ENCODE measurements at places on chromosomes 13 and 19. TPM values are rescaled to one million over a fixed set of nuclear protein-coding genes. Genes with fewer than 3 reads are reported as not detected.

DNA sequence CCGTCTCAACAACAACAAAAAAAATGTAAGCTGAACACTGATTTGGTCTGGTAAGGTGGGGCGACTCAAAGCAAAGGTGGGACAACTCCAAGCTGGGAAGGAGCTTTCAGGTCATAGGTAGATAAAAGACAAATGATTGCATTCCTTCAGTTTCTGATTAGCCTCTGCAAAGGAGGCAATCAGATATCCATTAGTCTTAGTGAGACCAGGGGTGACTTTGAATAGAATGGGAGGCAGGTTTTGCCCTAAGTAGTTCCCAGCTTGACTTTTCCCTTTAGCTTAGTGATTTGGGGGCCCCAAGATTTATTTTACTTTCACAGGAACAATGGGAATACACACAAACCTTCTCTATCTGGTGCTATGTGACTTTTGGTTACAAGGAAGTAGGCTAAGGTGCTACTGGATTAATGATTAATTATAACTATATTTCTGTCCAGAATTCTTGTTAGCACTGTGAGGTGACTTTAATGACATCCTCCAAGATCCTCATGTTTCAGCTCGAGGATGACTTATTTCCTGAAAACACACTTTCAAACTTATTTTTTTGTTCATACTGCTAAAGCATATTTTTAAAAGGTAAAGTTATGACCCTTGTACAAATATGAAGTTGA is 10.6 kb upstream of the MTRF1 start:
- DNase-seq, result no peak

GRCh38 chr13:89628567-89628966 is 1718.9 kb upstream of the MIR17HG start:
- no peak for DNase-seq

- no peak for DNase-seq
Observed at GRCh38 chr13:31631071-31631470, 108.3 kb upstream of the RXFP2 start.

The AMER2 gene
- not detected for polyA plus RNA-seq

The RGCC gene
- polyA plus RNA-seq, result 40.9 TPM

- no peak for DNase-seq
Observed at GRCh38 chr13:99916366-99917103, 55.0 kb downstream of the ZIC5 start.

The OVOL3 gene
- polyA plus RNA-seq, result not detected

GRCh38 chr13:94550062-94550738 is 45.8 kb downstream of the TGDS start:
- DNase-seq, result no peak

GRCh38 chr13:113061796-113062425 is 43.7 kb upstream of the F7 start:
- DNase-seq, result no peak

- peak; percentile 38 for DNase-seq
Observed at GRCh38 chr13:50129081-50129705, 113.9 kb downstream of the KCNRG start.

DNA sequence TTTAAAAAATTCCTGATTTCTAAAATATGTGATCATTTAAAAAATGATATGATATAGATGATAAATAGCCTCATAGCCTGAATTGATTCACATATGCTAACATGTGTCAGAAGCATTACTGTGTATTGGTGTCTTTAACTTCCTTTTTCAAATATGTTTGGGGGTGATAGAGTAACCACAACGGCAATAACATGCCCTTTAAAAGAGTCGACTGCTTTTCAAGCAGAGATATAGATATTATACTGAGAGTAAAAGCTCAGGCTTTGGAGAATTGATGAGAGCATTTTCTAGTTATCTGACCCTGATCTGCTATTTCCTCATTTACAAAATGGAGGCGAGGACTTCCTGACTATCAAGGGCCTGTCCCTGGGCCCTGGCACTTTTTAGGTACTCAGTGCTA is 260.5 kb downstream of the DCT start:
- no peak for DNase-seq

The FGF9 gene
- 8.5 TPM for polyA plus RNA-seq

- DNase-seq, result no peak
Observed at GRCh38 chr19:10601999-10602329, 14.9 kb upstream of the AP1M2 start.

DNA sequence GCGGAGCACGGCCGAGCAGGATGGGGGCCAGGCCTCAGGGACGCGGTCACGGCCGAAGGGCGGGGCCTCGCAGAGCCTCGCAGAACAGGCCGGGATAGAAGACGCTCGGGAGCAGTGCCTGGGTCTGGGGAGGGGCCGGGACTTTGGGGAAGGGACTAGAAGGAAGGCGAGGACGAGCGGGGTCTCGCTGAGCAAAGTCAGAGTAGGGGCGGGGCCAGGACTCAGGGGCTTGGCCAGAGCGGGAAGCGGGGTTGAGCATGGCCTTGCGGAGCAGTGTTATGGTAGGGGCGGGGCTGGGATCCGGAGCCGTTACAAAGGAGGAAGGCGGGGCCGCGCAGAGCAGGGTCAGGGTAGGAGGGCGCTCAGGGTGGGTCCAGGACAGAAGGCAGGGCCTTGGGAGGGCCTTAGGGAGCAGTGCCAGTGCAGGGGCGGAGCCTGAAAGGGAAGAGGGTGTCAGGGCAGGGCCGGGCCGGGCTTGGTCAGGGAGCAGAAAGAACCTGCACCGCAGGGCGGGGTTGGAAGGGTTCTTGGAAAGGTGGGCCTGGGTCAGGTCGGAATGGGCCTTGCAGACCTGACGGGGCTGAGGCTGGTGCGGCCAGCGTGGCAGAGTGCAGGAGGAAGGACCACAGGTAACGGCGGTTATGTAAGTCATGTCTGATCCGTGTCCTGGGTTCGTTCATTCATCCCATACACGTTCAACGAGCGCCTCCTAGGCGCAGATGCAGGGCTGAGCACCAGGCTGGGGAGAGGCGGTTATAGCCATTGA is 533 bp upstream of the ATP8B3 start:
- DNase-seq, result peak; percentile 91

- DNase-seq, result no peak
Observed at GRCh38 chr13:26624572-26624971, 67.1 kb downstream of the WASF3 start.

The IFNL1 gene
- not detected for polyA plus RNA-seq

DNA sequence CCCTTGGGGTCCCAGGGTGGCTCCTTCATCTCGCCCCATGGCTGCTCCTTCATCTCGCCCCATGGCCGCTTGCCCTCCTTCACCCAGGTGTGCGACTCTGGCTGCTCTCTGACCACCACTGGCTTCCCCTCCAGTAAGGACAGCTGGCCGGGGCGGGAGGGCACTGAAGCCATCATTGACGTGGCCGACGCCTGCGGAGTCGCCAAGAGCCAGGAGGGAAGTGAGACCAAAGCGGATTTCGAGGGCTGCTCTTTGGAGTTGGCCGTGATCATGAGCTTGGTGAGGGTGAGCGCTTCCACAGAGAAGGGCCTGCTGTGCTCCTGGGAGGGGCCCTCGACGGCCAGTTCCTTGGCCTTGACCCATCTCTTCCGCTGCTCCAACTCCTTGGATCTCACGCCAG is 4.0 kb upstream of the COX6B2 start:
- no peak for DNase-seq

DNA sequence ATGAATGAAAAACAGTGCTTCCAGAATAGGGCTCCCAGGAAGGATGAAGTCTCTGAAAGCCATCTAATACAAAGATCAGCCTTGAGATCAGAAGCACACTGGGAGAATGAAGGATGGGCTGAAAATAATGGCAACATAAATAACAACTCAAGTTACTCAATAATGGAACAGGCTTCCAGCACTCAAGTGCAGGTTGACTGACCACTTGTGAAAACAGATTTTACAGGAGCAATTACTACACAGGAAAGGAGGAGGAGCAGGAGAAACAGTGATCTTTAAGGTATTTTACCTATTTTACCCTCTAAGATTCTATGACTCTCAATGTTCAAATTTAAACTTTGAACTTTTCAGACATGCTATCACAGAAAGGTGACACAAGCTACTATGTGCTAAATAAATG is 106.0 kb downstream of the USP12 start:
- DNase-seq, result no peak

The RAX2 gene
- not detected for polyA plus RNA-seq

The CRLF1 gene
- 6.6 TPM for polyA plus RNA-seq

The IL17D gene
- not detected for polyA plus RNA-seq

GRCh38 chr19:49362048-49362928 is at the start of gene TEAD2:
TEAD2 (minus strand) TSS chr19:49362416; CDS start chr19:49360075, 2,341 bp downstream.
- peak; percentile 91 for DNase-seq

DNA sequence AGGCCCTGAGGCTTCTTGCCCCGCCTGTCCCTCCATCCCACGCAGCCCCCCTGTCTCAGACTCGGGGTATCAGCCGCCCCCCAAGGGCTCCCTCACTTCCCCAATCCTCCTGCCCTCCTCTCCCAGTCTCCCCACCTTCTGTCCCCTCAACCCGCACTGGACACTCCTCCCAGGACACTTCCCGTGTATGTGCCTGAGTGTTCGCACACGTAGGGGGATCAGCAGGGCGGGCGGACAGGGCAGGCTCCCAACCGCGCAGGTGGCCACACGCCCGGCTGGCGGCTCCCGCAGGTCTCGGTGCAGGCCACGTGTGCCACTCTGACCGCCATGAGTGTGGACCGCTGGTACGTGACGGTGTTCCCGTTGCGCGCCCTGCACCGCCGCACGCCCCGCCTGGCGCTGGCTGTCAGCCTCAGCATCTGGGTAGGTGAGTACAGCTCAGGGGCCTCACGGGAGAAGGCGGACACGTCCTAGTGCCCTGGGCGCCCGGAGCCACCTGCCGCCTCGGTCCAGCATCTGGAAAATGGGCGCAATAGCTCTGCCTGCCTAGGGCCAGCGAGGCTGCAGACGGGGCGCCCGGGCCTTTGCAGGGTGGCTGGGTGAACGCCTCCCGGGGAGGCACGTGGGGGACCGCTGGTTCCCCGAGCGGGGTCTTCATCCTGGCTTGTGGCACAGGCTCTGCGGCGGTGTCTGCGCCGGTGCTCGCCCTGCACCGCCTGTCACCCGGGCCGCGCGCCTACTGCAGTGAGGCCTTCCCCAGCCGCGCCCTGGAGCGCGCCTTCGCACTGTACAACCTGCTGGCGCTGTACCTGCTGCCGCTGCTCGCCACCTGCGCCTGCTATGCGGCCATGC is 2.3 kb downstream of the KISS1R start:
- peak; percentile 53 for DNase-seq

GRCh38 chr13:75341028-75341427 is 140.9 kb downstream of the TBC1D4 start:
- no peak for DNase-seq

DNA sequence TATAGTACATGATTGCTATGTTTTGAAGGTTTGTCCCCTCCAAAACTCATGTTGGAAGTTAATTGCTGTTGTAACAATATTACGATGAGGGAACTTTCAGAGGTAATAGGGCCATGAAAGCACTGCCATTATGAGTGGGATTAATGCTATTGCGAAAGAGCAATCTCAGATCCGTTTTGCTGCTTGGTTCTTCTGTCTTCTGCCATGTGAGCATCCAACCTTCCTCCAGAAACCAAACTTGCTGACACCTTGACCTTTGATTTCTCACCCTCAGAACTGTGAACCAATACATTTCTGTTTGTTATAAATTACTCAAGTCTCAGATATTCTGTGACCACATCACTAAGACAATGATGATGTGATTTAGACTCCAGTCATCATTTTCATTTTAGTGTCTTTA is 2590.9 kb downstream of the PCDH9 start:
- no peak for DNase-seq

- no peak for DNase-seq
Observed at GRCh38 chr13:105333416-105333815, 1202.0 kb downstream of the EFNB2 start.

GRCh38 chr13:39684531-39685137 is 29.2 kb downstream of the COG6 start:
- no peak for DNase-seq

DNA sequence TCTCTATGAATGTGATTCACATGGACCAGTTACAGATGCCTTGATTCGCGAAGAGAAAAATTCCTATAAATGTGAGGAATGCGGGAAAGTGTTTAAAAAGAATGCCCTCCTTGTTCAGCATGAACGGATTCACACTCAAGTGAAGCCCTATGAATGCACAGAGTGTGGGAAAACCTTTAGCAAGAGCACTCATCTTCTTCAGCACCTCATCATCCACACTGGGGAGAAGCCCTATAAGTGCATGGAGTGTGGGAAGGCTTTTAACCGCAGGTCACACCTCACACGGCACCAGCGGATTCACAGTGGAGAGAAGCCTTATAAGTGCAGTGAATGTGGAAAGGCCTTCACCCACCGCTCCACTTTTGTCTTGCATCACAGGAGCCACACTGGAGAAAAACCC is 7.7 kb downstream of the ZNF543 start:
- no peak for DNase-seq
